ENCODE measurements at places on chromosomes 16 and 17. TPM values are rescaled to one million over a fixed set of nuclear protein-coding genes. Genes with fewer than 3 reads are reported as not detected.

Gene UMOD
- not detected for total RNA-seq

Gene SLC25A39
- 50.6 TPM for total RNA-seq

- no peak for DNase-seq
These were observed 5.4 kb upstream of the GOSR2 start for GRCh38 chr17:46917516-46917915.

GRCh38 chr17:14199601-14200000 is 37.1 kb downstream of the CDRT15 start:
- DNase-seq: no peak

DNA sequence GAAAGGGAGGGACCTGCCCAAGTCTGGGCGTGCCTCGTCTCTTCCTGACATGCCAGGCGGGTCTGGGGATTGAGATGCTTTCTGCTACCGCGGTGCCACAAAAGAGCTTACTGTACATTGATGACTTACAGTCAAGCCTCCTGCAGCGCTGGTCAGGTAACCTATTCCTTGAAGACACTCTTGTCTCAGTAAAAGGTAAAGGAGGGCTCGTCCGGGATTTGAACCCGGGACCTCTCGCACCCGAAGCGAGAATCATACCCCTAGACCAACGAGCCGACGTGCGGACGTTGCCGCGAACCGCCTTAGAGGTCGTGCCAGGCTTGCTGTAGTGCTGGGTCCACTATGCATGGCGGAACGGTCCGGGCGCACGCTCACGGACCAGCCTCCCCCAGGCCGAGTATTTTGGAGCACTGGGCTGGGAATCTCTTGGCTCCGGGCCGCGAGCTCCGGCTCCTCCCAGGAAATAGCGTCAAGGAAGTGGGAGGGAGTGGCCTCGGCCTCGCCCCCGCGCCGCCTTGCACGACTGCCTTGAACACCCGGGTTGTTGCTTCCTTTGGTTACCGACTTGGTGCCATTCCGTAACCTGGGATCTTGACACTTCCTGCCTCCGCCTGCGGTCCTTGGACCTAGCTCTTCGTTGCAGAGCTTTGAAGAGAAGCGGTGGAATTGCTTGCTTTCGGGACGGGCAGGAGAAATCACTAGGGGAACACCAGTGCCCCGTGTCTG is 12.4 kb upstream of the AURKB start:
- peak; percentile 97 for DNase-seq

GRCh38 chr17:47811709-47812108 is 9.9 kb downstream of the OSBPL7 start:
- no peak for DNase-seq

All from Right ventricle myocardium inferior (tissue), 1 donor.